Large intestine (tissue), 12 donors: ENCODE measurements at places on chromosomes 7 and 10.

DNA sequence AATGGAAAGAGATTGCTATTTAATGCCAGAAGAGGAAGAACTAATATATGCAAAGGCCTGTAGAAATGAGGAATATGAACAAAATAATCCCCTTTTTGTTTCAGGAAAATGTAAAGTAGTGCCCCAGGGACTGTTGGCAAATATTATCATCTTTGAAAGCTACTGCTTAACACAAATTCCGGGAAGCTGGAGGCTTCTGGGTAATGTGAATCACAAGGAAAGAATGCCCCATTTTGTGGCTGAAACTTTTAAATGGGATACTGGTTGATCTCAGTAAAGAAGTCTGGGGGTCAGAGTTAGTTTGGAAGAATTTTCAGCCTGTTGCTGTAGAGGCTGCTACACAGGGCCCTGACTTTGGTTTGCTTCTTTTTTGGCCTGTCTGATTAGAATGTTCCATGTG is 141.0 kb downstream of the PTEN start:
- DNase-seq: no peak

GRCh38 chr7:142439739-142440138 is 181.9 kb upstream of the PRSS58 start:
- DNase-seq: no peak

DNA sequence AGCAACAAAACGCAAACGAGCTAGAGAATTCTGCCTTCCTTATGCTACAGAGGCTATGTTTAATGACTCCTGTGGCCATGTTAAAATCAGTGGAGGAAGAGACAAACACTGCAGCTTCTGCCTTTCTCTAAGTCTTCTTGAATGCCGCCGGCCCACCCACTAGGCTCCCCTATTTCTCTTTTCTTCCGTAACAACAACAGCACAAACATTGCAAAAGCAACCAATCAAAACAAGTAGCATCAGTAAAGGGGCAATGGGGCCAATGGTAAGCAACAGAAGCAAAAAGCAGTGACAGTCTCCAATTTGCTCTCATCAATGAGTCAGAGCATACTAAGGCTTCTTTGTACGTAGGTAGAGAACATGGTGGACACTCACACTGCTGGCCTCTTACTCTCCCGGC is 26.8 kb downstream of the DNAJC1 start:
- DNase-seq: no peak

DNA sequence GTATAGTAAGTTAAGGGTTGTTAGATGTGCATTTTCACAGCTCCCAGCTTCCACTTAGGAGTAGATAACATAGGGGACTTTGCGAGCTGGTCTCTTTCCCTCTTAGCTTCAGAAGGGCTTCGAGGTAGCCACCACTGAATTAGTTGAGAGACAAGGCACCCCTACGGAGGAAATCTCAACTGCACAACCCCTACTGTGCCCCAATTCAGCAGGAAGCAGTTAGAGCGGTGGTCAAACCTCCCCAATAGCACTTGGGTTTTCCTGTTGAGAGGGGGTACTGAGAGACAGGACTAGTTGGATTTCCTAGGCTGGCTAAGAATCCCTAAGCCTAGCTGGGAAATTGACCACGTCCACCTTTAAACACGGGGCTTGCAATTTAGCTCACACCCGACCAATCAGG is 1.1 kb upstream of the HERPUD2 start:
- DNase-seq: no peak

DNA sequence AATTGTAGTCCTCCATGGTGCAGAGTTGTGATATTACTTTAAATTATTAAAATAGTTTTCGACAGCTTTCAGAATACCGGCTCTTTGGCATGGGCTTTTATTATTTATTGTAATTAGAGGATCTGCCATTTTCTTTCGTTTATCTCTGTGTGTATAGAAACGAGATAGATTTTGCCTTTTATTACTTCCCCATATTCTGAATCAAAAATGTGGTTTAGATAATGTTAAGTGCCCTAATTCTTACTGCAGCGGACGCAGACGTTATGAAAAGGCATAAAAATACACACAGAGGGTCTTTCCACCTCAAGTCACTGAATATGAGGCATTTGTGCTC is 1.9 kb upstream of the ARID5B start:
- DNase-seq: no peak
